ENCODE measurements at places on chromosomes 6 and 20. TPM values are rescaled to one million over a fixed set of nuclear protein-coding genes. Genes with fewer than 3 reads are reported as not detected.

GRCh38 chr20:21702553-21703470 lies 2.7 kb upstream of the PAX1 start:
- H3K36me3 ChIP-seq, result no peaks in the 10 kb centered on the region
- no peak overlapping the region for H3K27ac ChIP-seq
- peak overlapping the region; percentile 33 for H3K4me3 ChIP-seq
- H3K4me1 ChIP-seq, result peaks cover 7% of the 10 kb centered on the region
- H3K27me3 ChIP-seq, result peaks cover 7% of the 10 kb centered on the region

- H3K27ac ChIP-seq, result peak overlapping the region; percentile 86
- H3K4me3 ChIP-seq, result peak overlapping the region; percentile 2
- H3K4me1 ChIP-seq, result peaks cover 41% of the 10 kb centered on the region
- no peaks in the 10 kb centered on the region for H3K36me3 ChIP-seq
- no peaks in the 10 kb centered on the region for H3K27me3 ChIP-seq
Observed at GRCh38 chr6:43095939-43096338, 19.8 kb downstream of the PTK7 start.

DNA sequence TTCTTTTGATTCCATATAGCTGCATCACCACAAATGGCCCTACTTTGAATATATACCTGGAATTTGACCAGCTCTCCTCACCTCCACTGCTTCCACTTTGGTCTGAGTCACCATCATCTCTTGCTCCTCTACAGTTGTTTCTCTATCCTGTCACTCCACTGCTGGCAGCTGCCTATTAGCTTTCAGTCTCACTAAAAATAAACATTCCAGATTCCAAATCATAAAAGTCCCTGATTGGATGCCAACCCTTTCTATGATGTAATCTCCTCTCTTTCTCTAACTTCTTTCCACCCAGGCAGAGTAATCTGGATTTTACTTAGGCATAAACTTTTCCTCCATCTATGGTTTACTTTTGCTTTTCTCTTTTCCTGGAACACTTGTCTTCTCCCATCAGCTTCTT lies 49.1 kb downstream of the RFPL4B start:
- no peaks in the 10 kb centered on the region for H3K27me3 ChIP-seq
- no peak overlapping the region for H3K27ac ChIP-seq
- H3K4me3 ChIP-seq, result no peak overlapping the region
- no peak for DNase-seq

The RAB32 gene
- total RNA-seq, result 18.3 TPM

GRCh38 chr6:4268171-4268570 lies 132.8 kb upstream of the ECI2 start:
- no peaks in the 10 kb centered on the region for H3K27me3 ChIP-seq
- no peak for DNase-seq
- H3K4me1 ChIP-seq, result peaks cover 6% of the 10 kb centered on the region
- H3K4me3 ChIP-seq, result no peak overlapping the region
- no peaks in the 10 kb centered on the region for H3K36me3 ChIP-seq

The CD93 gene
- 4.5 TPM for total RNA-seq

DNA sequence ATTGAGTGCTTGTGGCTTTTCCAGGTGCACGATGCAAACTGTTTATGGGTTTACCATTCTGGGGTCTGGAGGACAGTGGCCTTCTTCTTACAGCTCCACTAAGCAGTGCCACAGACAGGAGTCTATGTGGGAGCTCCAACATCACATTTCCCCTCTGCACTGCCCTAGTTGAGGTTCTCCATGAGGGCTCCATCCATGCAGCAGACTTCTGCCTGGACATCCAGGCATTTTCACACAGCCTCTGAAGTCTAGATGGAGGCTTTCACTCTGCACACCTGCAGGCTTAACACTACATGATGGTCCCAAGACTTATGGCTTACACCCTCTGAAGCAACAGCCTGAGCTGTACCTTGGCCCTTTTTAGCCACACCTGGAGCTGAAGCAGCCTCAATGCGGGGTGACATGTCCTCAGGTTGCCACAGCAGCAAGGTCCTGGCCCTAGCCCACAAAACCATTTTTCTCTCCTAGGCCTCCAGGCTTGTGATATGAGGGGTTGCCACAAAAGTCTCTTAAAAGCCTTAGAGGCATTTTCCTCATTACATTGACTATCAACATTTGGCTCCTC lies 552.2 kb downstream of the TFAP2A start:
- H3K36me3 ChIP-seq, result no peaks in the 10 kb centered on the region
- no peak overlapping the region for H3K27ac ChIP-seq
- no peaks in the 10 kb centered on the region for H3K4me1 ChIP-seq
- DNase-seq, result no peak
- no peak overlapping the region for H3K4me3 ChIP-seq

DNA sequence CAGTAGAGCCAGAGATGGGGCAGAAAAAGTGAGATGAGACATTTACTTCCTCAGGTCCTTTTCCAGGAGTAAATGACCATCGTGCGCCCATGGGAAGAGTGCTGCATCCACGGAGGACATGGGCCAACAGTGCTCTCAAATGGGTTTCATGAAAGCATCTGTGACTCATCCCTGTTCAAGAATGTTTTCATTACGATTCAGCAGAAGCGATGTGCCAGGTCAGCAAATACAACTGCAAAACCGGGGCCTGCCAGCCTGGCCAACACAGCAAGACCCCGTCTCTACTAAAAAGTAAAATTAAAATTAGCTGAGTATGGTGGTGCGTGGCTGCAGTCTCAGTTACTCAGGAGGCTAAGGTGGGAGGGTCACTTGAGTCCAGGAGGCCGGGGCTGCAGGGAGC lies 125.1 kb downstream of the LY86 start:
- peak overlapping the region; percentile 94 for H3K27ac ChIP-seq
- H3K36me3 ChIP-seq, result no peaks in the 10 kb centered on the region
- DNase-seq, result no peak
- no peaks in the 10 kb centered on the region for H3K27me3 ChIP-seq
- H3K4me3 ChIP-seq, result no peak overlapping the region
- peaks cover 64% of the 10 kb centered on the region for H3K4me1 ChIP-seq

DNA sequence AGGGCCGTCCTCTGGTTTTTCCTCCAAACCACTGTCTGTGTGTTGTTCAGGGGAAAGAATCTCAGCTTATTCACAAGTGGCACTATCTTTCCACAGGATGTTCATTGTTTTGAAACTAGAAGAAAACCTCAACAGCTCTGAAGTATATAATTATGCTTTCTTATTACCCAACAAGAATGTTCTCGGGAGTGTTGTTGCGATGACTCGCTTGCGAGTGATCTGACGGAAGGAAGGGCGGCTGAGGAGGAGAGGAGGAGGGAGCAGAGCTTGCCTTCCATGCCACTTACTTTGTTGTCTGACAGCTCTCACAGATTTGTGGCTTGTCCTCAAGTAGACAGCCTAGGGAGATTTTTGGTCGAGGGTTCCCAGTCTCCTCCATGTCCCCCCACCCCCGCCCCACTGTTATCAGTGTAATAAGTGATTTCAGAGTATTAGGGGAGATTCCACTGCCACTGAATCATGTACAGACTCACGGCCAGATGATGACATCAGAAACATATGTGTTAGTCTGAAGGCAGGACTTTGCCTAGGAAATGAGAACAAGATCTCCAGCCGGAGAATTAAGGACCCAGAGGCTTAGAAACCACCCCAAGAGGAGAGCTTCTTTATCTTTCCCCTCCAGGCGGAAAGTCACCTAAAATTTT lies 80.7 kb upstream of the CCN6 start:
- no peak for DNase-seq
- no peak overlapping the region for H3K4me3 ChIP-seq
- peaks cover 19% of the 10 kb centered on the region for H3K4me1 ChIP-seq
- H3K27me3 ChIP-seq, result no peaks in the 10 kb centered on the region
- peak overlapping the region; percentile 59 for H3K27ac ChIP-seq

DNA sequence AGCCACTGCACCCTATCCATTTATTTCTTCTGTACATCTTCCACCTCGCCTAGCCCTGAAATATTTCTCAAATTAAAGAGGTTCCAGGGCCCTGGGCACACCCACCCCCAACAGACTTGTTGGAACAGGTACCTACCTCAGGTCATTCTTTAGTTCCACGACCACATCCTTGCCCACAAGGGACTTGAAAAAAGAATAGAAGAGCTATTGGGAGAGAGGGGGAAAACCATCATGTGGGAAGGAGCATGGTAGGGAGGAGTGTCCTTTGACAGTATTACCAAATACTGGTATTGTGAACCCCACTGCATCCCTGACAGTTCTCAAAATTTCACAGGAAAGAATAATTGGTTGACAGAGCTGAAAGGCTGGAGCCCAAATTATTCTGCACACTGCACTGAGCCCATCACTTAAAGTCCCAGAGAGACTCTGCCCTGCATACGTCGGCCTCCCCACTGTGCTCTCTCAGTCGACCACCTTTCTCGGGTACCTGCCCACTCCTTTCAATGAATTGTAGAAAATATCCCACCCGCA lies 762 bp downstream of the LSM2 start:
- peak overlapping the region; percentile 94 for H3K27ac ChIP-seq
- H3K4me3 ChIP-seq, result peak overlapping the region; percentile 76
- no peak for DNase-seq

GRCh38 chr6:88748141-88748540 lies 215.3 kb downstream of the RNGTT start:
- no peaks in the 10 kb centered on the region for H3K27me3 ChIP-seq
- no peaks in the 10 kb centered on the region for H3K36me3 ChIP-seq
- DNase-seq, result no peak
- no peaks in the 10 kb centered on the region for H3K4me1 ChIP-seq
- H3K27ac ChIP-seq, result no peak overlapping the region

GRCh38 chr6:25689966-25690365 lies 38.0 kb downstream of the SCGN start:
- DNase-seq, result no peak
- H3K4me3 ChIP-seq, result no peak overlapping the region
- H3K27me3 ChIP-seq, result no peaks in the 10 kb centered on the region
- H3K36me3 ChIP-seq, result no peaks in the 10 kb centered on the region

The DEFB124 gene
- not detected for total RNA-seq

The CLDN20 gene
- 0.19 TPM for total RNA-seq

DNA sequence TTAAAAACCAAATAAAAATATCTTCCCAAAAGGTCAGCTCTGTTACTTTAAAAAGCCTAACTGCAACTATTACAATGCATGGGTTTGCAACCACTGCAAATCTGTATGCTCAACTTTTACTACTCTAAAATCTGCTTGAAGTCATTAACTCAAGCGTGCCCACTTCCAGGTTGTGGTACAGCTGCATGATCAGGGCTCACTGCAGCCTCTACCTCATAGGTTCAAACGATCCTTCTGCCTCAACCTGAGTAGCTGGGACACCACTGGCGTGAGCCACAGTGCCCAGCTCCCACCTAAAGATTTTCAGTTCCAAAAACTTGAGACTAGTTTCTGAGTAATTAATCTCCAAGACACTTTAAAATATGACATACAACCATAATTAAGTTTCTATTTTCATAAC lies 8.2 kb downstream of the DIDO1 start:
- peaks cover 100% of the 10 kb centered on the region for H3K4me1 ChIP-seq
- no peak overlapping the region for H3K4me3 ChIP-seq
- H3K36me3 ChIP-seq, result peaks cover 10% of the 10 kb centered on the region
- DNase-seq, result no peak
- no peaks in the 10 kb centered on the region for H3K27me3 ChIP-seq

DNA sequence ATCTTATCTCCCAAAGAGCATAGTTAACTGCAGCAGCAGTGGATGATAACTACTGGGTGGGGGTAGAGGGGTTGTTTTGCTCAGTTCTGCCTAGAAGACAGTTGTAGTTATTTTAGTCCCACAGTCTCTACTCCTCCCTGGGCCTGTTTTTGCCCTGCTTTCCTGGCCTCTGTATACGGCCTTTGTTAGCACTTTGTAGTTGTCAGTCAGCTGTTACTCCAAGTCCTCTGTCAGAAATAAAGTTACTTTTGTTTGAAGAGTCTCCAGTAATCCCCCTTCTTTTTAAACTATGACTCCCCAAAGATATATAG lies 113.9 kb downstream of the SLC16A10 start:
- H3K27me3 ChIP-seq, result no peaks in the 10 kb centered on the region
- no peak overlapping the region for H3K27ac ChIP-seq
- H3K4me1 ChIP-seq, result no peaks in the 10 kb centered on the region

GRCh38 chr20:18851629-18852028 lies 38.0 kb downstream of the SCP2D1 start:
- no peak overlapping the region for H3K27ac ChIP-seq
- DNase-seq, result no peak
- H3K27me3 ChIP-seq, result no peaks in the 10 kb centered on the region
- no peaks in the 10 kb centered on the region for H3K4me1 ChIP-seq
- H3K36me3 ChIP-seq, result no peaks in the 10 kb centered on the region
- no peak overlapping the region for H3K4me3 ChIP-seq

DNA sequence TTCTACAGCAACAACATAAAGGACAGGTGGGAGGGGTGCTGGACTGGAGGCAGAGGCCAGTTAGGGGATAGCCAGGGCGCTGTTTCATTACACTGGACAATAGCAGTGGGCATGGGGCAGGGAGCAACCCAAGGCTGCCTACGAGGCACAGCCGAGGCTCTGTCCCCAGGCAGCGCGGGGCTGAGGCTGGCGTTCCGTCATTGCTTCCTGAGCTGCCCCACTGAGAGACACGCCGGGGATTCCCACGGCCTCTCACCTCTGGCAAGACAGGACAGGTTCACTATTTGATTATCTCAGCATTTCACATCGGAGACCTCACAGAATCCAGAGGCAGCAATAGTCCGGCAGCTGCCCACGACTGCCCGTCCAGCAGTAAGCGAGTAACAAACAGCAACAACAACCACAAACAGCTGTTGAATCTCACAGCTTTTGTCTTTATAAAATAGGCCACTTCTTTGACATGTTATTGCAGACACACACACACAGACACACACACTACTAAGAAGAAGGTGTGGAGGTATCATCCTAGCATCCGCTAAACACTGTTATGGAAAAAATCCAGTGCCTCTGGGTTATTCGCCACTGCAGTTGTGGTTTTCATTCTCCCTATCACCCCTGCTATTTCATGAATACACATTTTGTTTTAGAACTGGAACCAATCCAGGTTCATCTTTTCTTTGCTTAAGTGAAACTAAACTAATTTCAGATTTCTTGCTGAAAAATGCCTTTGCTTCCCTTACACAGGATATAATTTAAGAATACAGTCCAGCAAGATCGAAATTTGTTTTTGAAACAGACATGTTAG lies 19.5 kb downstream of the KIF25 start:
- H3K27me3 ChIP-seq, result peaks cover 17% of the 10 kb centered on the region
- no peaks in the 10 kb centered on the region for H3K36me3 ChIP-seq
- no peak overlapping the region for H3K27ac ChIP-seq
- H3K4me1 ChIP-seq, result no peaks in the 10 kb centered on the region
- no peak overlapping the region for H3K4me3 ChIP-seq

- no peak overlapping the region for H3K4me3 ChIP-seq
- H3K27ac ChIP-seq, result no peak overlapping the region
- no peaks in the 10 kb centered on the region for H3K27me3 ChIP-seq
- H3K4me1 ChIP-seq, result no peaks in the 10 kb centered on the region
Observed at GRCh38 chr20:3193806-3194616, 10.5 kb downstream of the DDRGK1 start.

- no peak overlapping the region for H3K27ac ChIP-seq
Observed at GRCh38 chr6:15870333-15871043, 207.7 kb upstream of the DTNBP1 start.

- no peaks in the 10 kb centered on the region for H3K27me3 ChIP-seq
- H3K27ac ChIP-seq, result no peak overlapping the region
- H3K36me3 ChIP-seq, result no peaks in the 10 kb centered on the region
- no peak for DNase-seq
- H3K4me1 ChIP-seq, result no peaks in the 10 kb centered on the region
Observed at GRCh38 chr20:7272512-7272911, 505.0 kb downstream of the BMP2 start.

All from esophagus squamous epithelium (tissue), 5 donors.